ENCODE measurements at places on chromosomes 6 and 20.

GRCh38 chr20:708956-709355 is 33.4 kb upstream of the SCRT2 start:
- no peak for DNase-seq

- DNase-seq = no peak
These were observed 33.6 kb upstream of the HSF2 start for GRCh38 chr6:122365775-122366403.

GRCh38 chr6:43838276-43839036 is 68.4 kb downstream of the VEGFA start:
- no peak for DNase-seq

GRCh38 chr6:161327360-161327953 is 53.6 kb upstream of the AGPAT4 start:
- DNase-seq = no peak

DNA sequence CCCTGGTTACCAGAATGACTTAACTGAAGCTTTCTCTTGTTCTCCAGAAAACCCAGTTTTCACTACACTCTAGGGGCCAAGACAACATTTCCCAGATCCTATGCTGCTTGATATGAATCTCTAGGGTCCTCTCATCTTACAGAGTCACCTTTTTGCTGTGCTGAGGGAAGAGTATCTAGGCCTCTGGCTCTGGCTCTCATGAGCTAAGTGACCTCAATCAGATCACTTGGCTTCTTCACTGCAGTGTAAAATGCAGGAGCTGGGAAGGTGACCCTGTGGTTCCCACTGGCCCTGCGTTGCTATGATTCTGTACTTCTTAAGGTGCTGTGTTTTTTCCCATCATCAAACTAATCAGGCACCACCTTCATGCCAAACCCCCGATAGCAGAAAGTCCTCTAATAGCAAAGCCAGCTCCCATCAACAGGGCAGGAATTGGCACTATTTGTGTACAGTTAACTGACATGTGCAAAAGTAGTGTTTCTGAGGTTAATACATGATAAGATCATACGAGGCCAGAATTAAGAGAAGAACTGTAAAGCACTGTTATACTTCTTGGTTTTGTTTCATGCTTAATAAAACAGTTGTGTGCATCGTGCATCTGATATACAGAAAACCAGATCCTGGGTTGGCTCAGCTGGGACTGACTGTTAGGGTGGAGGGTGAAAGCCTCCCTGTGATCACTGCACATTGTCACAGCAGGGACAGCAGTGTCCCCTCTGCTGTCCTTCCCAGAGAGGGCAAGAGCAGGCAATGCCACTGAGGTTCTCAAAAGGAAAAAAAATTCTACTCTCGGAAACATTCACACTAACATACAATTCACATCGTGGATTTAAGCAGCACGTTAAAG is 46.7 kb downstream of the CNKSR3 start:
- DNase-seq = no peak

GRCh38 chr6:13371421-13372072 is 43.2 kb upstream of the TBC1D7 start:
- no peak for DNase-seq

DNA sequence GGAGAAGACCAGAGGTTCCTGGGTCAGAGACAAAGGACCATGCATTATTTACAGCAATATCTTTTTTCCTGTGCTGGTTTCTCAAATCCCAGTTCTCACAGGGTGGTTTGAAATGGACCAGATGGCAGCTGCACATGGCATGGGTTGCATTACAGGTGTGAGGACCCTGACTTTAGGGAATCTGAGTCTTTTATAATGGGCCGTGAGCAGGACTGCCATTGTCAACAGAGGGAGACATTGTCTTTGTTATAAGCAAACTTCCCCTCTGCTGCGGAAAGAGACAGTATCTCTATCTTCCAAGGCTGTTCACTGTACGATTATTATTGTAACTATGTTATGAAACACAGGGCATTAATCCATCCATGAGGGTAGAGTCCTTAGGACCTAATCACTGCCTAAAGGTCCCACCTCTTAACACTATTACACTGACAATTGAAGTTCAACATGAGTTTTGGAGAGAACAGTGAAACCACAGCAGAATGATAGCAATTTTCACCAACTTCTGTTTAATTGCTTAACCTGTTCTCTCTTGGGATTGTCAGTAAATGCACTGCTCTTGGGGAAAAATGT is 156.1 kb upstream of the AGPAT4 start:
- DNase-seq = no peak

DNA sequence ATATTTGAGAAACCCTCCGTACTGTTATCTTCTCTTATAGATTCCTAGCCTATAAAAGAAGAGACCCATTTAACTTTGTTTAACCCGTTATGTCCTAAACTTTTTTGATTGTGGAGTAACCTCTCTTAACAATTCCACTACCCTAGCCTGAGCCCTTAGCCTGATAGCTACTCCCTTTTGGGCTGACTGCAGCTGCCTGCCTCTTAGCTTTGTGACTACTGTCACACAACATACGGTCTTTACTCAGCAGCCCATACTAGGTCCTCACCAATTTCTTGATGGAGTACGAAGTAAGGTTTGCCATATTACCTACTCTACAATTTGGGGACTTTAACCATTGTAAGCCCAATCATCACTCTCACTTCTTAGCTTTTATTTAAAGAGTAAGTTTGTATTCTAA is 72.7 kb downstream of the QRSL1 start:
- DNase-seq = no peak

DNA sequence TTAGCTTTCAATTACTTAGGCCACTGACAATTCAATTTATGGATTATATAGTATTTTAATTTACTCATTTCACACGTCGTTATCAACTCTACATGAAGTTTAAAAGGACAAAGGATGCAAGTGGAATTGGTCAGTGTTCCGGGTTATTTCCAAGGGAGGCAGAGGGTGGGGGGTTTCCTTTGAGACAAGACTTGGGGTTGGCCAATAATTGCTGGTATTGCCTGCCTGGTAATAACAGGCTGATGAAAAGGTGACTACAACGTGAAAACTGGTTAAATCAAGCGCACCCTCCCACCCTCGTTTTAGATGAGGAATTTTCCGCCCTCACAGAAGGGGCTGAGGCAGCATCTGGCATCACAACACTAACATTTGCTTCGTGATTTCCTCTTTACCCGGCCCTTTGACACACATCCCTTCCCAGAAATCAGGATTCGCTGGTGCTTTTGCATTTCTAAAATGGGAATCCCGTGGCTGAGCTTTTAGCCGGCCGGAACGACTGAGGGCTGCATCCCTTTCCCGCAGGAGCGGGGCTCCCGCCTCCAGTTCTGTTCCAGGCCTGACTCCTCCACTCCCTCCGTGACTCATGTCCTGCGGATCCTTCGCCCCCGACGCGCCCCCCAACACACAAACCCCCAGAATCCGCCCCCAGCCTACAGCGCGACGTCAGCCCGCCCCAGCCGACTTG is 999 bp upstream of the PIM1 start:
- DNase-seq = no peak

DNA sequence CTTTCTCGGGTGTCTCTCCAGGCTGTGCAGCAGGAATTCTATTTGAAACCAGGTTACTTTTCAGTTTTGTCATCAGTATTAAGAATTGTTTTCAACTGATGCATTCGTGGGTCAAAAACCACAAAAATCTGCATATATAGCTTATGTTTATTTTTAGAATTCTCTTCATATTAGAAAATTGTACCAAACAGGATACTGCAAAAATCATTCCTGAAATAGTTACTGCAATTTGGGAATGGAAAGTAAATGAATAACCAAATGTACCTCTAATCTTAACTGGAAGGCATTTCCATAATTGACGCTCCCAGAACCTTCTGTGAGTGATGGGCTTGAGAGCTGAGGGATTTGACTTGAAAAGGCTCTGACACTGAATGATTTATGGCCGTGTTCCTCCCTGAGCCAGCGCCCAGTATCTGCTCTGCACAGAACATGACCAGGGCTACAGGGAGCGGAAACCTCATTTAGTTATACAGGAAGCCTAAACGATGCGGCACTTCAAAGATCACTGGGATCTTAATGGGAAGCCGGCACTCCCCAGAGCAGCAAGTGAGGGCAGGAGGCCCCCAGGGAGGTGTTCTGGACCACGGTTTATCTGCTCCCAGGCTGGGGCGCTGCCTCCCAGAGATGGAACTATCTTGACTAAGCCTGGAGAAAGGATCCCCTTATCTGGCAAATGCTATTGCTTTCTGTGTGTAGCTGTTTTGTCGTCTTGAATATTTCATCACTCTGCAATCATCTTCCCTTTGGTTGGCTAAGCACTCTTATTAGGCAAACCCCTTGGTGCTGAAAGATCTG is 446.0 kb downstream of the QKI start:
- no peak for DNase-seq

- no peak for DNase-seq
These were observed 36.0 kb downstream of the STK35 start for GRCh38 chr20:2137552-2138201.

- DNase-seq = no peak
These were observed 54.3 kb upstream of the TCF21 start for GRCh38 chr6:133834472-133835170.

DNA sequence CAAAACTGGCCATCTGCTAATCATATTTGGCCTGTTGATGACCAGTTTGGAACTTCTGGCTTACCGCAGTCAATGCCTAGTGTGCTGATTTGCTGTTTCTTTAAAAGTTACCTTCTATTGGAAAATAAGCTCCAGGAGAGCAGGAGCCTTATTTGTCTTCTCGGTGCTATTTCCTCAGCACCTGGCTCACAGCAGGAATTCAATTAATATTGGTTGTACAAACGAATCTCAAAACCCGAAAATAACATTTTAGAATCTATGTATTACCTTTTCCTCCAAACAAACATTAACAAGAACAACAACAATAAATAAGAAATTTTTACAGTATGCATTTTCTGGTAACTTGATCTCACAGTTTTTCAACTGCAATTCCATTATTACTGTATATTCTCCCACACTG is 1080.7 kb upstream of the MAP3K7 start:
- no peak for DNase-seq

- DNase-seq = no peak
These were observed 155.5 kb downstream of the CDH4 start for GRCh38 chr20:61407561-61407960.

DNA sequence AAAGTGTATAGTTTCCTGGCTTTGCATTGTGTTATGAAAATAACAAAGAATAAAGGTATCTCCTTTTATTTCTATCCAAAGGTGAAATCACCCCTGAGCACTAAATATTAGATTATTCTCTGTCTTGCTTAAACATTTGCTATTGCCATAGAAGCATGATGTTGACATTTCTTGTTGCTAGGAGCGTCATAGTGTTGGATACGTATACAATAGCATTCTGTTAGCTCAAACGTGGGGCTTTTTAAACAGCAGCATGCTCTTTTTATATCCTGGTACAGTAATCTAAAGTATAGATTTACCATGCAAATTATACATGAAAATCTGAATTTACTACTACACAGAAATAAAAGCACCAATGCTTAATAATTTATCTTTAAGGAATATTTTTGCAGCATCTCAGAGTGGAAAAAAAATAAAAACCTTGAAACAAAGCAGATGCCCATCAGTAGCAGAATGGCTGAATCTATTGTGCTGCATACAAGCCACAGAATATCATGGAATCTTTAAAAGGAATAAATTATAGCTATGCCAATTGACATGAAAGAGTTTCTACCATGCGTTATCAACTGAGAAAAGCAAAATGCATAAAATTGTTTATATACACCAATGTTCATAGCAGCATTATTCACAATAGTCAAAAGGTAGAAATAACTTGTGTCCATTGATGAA is 9.6 kb upstream of the HSF2 start:
- DNase-seq = no peak

DNA sequence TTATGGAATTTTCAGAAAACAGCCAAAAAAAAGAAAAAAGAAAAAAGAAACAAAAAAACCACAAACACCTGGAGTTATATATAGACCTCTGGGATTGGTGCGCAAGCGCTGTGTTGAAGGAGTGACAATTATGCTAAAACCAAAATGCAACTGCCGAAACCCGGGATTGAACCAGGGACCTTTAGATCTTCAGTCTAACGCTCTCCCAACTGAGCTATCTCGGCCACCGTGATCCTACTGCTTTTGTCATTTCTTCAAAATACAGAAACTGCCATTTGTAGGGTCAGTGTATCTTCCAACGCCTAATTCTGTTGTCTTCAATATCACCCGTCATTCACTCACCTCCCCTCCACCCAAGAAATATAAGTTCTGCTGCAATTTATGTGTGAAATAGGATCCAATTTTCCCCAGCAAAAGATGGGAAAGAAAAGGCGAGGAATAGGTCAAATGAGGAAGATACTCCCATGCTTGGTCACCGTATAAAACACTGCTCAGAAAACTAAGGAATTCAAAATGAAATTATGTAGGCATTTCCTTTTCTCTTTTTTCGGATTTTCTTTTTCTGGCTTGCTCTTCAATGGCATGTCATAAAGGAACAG is 116.0 kb downstream of the TRIM27 start:
- no peak for DNase-seq

DNA sequence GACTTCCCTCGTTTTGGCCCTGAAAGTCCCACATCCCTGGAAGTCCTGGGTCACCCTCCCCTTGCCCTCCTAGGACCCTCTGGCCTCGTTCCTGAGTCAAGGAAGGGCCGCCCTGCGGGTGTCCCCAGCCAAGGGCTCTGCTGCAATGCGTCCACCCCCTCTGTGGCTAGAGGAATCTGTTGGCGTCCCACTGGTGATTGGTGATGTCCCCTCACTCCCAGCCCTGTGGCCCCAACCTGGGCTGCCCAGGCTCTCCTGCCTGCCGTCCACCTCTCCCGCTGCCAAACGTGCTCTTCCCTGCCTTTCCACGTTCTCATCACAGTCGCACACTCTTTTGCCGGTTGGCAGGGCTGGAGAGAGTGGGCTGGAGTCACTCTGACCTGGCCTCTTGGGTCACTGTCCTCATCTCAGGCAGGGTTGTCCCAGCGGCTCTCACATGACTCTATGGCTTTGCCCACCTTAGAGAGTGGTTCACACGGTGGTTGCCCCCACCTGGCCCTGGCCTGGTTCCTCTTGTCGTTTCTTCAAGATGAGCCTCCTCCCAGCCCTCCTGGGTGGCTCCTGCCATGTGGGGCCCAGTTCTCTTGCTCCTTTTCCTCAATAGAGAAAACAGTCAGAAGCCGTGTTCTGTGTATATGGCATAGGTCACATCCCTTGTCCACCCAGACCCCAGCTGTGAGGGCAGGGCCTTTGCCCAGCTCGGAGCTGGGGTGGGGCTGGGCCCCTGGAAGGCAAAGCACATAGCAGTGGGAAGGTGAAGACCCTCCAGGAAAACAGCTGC is 100.9 kb downstream of the TMEM242 start:
- DNase-seq = no peak

- DNase-seq = no peak
These were observed 152.5 kb downstream of the MTHFD1L start for GRCh38 chr6:151018046-151018445.

DNA sequence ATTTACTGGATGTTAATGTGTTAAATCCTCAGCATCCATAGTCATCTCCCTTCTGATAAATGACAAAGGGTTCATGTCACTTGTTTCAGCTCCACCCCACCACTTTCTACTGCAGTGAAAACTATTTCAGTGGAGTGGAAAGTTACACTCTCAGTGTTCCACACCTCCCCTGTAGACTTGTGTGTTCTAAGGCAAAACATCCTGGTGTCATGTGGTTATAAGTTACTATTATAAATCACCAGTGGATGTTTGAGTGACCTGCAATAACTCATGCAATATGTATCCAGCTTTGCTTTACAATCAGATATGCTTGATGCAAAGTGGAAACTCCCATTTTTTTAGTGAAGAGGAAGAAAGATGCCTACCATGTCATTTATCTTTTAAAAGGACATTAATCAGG is 82.1 kb upstream of the LTV1 start:
- no peak for DNase-seq

- no peak for DNase-seq
These were observed 6.8 kb upstream of the IL17F start for GRCh38 chr6:52251113-52251512.

- DNase-seq = no peak
These were observed 10.7 kb downstream of the CASS4 start for GRCh38 chr20:56422824-56423189.
